Mucosa of gallbladder (tissue), 1 donor: ENCODE measurements at places on chromosomes 12 and 14.
A peak's percentile ranks its signal among the peaks of the same experiment; 100 is the strongest.

GRCh38 chr12:46407361-46407760, 34.8 kb upstream of the SLC38A2 start:
- no peak for DNase-seq

- no peak for DNase-seq
These were observed 82.9 kb downstream of the BCL2L14 start for GRCh38 chr12:12153596-12153995.

GRCh38 chr14:36070031-36070719, 106.3 kb downstream of the PTCSC3 start:
- DNase-seq, result peak; percentile 73

GRCh38 chr14:36515105-36515593, 4.9 kb downstream of the NKX2-1 start:
- no peak for DNase-seq

- peak; percentile 86 for DNase-seq
These were observed 14.5 kb upstream of the KRT83 start for GRCh38 chr12:52335598-52336262.

GRCh38 chr12:56990648-56991318, 15.6 kb downstream of the ZBTB39 start:
- no peak for DNase-seq

DNA sequence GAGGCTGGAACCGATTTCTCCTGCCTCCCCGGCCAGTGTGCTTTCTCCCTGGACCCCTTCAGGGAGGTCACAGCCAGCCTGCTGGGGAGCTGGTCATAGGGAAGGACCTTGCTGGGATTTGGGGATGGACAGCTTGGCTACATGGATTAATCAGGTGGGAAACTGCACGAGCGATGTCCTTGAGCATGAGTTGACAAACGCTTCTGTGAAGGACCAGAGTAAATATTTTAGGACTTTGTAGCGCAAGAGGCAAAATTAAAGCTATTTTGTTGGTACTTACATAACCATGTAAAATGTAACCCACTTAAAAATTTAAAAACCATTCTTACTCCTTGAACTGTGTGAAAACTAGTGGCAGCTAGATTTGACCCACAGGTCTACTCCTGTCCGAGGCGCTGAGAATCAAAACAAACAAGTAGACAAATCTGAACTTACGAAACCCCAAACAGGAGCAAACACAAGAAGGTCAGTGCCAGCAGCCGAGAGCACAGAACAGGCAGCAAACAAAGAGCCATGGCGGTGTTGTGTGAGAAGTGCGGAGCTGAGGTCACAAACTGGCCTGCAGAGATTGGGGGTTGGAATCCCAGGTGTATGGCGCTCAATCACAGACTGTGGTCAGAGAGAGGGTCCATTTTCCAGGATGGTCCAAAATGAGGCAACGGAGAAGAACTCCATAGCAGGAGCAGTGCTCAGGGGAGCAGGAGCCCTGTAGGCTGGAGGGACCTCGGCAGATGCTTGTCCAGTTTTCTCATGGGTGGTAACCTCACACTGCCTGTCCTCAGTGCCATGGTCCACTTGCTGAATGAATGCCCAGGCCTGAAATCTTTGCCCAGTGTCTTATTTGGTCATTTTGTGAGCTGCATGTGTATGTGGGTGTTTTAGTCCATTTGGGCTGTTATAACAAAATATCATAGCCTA, 79.2 kb upstream of the CLMN start:
- DNase-seq, result no peak

DNA sequence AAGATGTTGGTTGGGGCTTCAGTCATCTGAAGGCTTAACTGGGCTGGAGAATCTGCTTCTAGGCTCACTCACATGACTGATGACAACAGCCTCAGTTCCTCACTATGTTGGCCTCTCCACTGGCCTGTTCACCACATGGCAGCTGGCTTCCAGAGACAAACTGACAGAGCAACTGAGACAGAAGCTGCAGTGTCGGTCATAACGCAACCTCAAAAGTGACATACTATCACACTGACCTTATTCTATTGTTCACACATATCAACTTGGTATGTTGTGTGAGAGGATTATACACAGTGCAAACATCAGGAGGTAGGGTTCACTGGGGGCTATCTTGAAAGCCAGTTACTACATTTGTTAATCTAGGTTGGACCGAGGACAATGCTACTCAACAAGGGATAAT, 92.9 kb downstream of the PAWR start:
- no peak for DNase-seq

- DNase-seq, result no peak
These were observed 53.1 kb downstream of the TAOK3 start for GRCh38 chr12:118319627-118320026.

GRCh38 chr14:89661392-89661791, 244.4 kb upstream of the FOXN3 start:
- no peak for DNase-seq

- peak; percentile 26 for DNase-seq
These were observed 2.7 kb downstream of the SDR9C7 start for GRCh38 chr12:56931474-56931978.

DNA sequence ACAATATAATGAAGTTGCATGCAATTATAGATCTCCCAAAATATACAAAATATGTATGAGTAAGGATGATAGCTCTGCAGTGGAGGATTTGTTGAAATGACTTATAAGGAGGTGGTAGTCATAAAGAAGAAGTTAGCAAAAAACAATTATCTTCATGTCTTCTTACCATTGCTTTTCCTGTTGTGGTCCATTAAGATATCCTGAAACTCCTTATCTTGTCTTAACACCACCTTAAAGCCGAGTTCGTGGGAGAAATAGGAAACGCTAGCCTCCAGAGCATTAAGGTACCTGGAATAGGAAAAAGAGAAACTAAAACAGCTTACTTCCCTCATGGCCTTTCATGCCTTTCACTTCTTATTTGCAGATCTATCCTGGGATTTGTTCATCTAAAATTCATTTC, 15.2 kb downstream of the GUCY2C start:
- DNase-seq, result no peak

- peak; percentile 35 for DNase-seq
These were observed 28.2 kb downstream of the WBP11 start for GRCh38 chr12:14774906-14775635.

GRCh38 chr14:72075649-72076334, 143.6 kb downstream of the RGS6 start:
- DNase-seq, result no peak

DNA sequence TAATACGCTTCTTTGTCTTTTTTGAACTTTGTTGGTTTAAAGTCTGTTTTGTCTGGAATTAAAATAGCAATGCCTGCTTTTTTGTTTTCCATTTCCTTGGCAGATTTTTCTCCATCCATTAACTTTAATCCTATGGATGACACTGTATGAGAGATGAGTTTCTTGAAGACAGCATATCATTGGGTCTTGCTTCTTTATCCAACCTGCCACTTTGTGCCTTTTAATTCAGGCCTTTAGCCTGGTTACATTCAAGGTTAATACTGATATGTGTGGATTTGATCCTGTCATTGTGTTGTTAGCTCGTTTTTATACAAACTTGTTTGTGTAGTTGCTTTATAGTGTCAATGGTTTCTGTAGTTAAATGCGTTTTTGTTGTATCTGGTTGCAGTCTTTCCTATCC, 168.0 kb downstream of the NTS start:
- DNase-seq, result no peak

DNA sequence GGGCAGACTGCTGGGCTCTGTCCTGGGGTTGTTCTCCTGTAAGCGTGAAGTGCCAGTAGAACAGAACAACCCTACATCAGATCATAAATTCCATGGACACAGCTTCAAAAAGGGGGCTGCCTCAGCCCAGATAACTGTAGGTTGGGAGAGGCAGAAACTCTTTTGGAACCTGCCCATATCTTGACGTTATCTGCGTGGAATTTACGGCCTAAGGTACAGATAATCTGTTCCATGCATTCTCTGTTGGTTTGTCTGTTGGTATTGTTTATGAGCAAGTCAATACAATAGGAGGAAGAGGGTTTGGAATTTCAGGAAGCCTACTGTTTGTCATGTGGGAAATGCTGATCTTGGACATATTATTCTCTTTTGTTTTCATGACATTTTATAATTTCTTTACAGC, 36.7 kb downstream of the SLC25A47 start:
- DNase-seq, result no peak

- peak; percentile 71 for DNase-seq
These were observed 12.9 kb upstream of the MCRS1 start for GRCh38 chr12:49580572-49581535.

DNA sequence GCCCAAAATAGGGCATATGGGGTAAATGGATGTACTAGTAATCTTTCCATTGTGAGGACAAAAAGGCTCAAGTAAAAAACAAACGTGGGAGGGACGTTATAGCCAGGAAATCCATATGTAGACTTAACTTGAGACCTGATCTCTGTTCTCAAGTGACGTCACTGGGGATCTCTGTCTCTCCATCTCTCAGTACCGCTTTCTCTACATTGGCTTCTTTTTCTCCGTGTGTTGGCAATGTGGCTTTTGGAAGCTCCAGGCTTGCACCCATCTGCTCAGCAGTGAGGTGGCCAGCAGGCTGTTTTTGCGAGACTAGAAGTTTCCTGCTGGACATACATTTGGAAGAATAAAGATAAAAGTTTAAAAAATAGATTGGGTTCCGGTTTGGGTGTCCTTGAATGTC, 66.0 kb upstream of the NRXN3 start:
- no peak for DNase-seq

GRCh38 chr12:9792961-9793617, 32.4 kb upstream of the CD69 start:
- DNase-seq, result no peak

GRCh38 chr14:95326987-95327386, 7.3 kb upstream of the CLMN start:
- no peak for DNase-seq
